Kidney (tissue), 22 donors: ENCODE measurements at places on chromosomes 7 and 10.
A peak's percentile ranks its signal among the peaks of the same experiment; 100 is the strongest.

DNA sequence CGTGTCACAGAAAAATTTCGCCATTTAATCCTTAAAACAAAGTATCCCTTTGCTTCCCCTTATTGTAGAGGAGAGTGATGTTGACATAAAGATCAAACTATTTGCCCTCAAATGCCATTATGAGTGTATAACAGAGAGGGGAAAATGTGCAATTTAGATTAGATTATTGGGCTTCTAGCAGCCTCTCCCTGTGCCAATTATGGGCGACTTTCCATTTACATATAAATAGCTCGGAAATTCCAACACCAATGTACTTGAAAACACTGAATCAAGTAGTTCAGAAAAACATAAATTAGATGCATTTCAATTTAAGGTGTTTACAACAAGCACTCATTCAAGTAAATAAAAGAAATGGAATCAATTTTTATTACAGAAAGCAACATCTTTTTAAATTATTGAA lies 64.6 kb upstream of the LRRN3 start:
- no peak for DNase-seq

- peak; percentile 84 for DNase-seq
Observed at GRCh38 chr7:158432369-158433341, 155.0 kb downstream of the PTPRN2 start.

DNA sequence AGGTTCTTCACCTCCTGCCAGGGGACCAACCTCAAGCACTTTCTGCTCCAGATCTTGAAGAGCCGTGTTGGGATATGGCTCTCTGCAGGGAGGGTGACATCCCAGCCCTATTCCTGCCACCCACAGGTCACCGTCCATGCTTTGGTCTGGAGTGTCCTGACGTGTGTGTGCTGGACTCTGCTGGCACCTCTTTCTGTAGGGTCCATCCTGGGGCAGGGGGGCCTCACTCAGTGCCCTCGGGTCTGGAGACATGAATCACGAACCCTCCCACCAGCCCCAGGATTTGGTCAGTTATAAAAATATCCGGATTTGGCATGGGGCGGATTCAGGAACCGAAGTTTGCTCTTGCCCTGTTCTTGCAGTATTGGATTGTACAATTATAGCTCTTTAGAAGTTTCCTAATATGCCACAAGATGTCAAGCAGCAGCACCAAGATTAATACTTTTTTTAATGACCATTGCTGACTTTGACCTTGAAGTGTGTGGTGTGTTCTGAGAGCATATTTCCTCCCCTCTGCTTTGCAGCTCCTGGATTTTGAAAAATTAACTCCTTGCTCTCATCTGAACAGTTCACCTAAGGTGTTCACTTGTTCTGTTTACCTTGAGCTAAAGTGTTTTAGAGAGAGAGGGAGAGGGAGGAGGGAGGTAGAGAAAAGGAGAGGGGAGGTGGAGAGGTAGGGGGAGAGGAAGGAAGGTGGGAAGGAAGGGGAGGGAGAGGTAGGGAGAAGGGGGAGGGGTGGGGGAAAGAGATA lies 95.4 kb upstream of the SHH start:
- DNase-seq, result peak; percentile 25

DNA sequence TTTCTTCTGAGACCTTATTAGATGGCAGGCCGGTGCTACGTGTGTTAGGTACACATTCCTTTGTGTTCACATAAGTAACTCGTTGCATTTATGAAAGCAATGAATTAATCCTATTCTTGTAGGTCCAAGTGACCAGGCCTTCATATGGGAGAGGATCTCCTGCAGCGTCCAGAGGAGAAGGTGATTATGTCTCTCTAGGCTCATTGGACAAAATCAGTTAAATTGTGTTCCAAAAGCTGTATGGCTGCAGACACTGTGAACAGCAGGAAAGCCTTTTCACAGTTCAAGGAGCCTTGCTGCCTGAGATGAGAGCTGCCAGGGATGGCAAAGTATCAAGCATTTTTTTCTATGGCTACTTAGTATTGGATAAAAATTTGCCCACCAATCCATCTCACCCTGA lies 433.1 kb upstream of the FZD8 start:
- no peak for DNase-seq

DNA sequence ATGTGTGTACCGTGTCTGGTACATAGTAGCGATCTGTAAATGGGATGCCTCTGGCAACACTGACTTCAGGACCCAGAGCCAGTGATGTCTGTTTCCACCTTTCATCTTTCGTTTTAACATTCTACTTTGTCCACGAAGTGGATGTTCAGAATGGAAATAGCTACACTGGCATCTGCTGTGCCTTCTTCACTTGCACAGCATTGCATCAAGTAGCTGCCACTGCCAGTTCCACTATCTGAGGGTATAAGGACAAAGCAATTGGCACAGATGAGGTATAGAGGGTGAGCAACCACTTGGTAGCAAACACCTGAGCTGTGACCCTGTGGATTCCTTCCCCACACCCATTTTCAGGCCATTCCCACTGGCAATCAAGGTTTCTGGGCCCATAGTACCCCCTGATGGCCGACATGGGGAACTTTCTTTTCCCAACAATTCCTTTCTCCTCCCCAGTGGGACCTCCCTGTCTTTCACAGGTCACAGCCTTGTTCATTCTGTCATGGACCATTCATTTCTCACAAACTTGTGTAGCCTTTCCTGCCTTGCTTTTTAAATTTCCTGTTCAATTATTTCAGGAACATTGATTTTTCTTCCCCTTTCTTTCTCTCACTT lies 4.0 kb downstream of the ITGA8 start:
- DNase-seq, result peak; percentile 52

GRCh38 chr10:24465124-24465874 lies 256.4 kb downstream of the KIAA1217 start:
- no peak for DNase-seq

GRCh38 chr10:133135116-133135465 lies 24.9 kb upstream of the KNDC1 start:
- DNase-seq, result no peak

- peak; percentile 74 for DNase-seq
Observed at GRCh38 chr7:79176859-79177477, 276.5 kb downstream of the MAGI2 start.

- DNase-seq, result no peak
Observed at GRCh38 chr7:21160401-21160800, 267.5 kb upstream of the SP4 start.

DNA sequence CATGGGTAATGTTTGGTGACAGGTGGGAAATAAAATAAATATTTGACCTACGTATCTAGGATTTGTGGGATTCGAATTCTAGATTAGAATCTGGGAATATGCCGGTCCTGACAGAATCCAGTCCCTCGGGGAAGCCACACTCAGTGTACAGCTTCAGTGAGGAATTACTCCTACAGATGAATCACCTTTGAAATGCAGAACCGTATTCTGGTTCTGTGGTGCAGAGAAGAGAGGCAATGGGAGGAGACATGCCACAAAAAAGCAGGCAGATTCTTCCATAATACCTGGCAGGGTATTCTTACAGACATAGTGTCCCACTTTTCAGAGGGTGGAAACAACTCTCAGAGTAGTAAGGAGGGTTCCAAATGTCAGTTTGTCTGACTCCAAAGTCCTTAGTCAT lies 286.9 kb downstream of the SORCS1 start:
- no peak for DNase-seq

DNA sequence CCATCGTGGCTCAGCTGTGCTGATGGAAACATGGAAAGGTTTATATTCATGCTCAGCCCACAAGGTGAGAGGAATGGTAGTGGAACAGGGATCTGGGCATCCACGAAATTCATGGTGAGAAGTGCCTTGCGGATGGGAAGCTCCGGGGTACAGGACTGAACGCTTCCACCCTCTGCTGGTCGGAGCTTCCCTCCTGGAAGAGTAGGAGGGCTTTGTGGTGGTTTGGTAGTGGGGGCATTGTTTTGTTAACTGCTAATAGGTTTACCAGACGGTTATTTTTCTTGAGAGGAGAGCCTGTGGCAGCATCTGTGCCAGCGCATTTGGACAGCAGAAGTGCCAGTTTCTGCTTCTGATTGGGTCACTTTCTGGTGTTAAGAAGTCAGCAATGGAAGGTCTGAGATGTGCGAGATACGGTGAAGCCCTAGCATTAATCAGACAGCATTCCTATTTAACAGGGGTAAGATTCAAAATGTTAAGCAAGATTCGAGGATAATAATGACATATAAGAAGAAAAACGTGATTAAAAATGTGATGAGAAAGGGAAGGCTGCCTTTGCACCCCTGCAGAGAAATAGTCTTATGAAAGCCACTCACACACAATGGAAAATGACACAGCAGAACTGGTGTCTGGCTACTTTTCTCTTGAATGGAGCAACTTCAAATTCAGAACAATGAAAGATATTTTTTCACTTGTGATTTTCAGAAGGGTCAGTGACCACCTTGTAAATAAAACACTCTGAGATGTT lies 17.7 kb downstream of the ABCA13 start:
- peak; percentile 37 for DNase-seq

DNA sequence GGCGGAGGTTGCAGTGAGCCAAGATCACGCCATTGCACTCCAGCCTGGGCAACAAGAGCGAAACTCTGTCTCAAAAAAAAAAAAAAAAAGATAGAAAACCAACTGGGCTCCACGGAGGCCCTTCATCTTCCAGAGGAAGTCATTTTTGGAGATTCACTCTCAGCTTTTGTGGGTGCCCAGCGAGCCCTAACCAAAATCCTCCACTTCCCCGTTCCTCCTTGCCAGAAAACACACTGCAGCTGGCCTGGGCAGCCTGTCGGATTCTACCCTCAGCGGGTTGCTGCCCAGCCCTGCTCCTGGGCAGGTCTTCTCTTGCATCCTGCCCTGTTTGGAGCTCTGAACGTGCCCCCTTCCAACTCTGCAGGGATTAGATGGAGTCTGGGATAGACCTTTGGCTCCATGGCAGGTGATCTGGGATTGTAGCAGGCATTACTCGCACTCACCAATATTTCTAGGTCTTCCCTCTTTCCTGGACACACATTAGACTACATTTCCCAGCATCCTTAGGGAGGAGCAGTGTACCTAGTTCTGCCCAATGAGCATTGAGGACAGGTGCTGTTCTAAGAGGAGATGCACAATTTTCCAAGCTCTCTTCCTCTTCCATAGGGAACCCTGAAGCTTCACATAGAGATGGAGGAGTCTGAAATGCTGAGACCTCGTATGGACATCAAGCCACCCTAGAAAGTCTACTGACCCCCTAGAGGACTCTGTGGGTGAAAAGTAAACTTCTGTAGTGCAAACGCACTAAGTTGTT lies 4.6 kb downstream of the GRID2IP start:
- no peak for DNase-seq

- DNase-seq, result no peak
Observed at GRCh38 chr10:33315891-33316290, 18.6 kb downstream of the NRP1 start.

GRCh38 chr7:33221390-33221789 lies 92.0 kb downstream of the BBS9 start:
- DNase-seq, result no peak

DNA sequence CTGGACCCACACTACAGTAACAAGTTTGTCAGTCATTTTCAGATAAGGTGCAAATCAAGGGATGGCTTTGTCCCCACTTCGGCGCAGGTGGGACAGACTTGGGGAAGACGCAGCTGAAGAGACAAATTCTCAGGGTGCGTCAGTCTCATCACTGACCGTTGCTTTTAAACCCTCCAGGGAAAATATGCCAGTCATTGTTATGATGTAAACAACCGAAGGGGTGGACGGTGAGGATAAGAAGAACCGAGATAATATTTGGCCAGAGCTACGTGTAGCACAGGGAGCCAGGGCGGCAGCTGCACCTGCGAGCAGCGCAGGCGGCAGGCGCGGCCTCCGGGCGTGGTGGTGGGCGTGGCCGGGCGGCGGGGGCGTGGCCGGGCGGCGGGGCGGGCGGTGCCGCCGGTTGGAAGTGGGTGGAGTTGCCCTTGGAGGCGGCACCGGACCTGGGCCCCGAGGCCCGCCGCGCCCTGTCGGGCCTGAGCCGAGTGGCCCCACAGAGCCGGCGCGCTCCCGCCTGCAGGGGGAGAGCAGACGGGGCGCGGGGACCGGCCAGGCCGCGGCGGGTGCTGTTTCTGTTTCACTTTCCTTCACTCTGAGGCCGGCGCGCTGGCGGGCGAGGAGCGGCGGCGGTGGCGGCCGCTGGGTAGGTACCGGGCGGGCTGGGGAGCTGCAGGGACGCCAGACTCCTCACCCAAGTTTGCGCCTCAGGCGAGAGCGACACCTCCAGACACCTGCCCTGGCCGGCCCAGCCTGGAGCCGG lies at the start of gene PCGF5:
TSS of gene PCGF5 (plus strand) at position 470 of the 760 bp plus-strand sequence. CDS start 2,209 bp downstream, outside the sequence.
- DNase-seq, result peak; percentile 94

GRCh38 chr10:103457176-103457712 lies 1.5 kb downstream of the CALHM1 start:
- no peak for DNase-seq

GRCh38 chr10:87600581-87600980 lies 59.1 kb upstream of the PAPSS2 start:
- no peak for DNase-seq

DNA sequence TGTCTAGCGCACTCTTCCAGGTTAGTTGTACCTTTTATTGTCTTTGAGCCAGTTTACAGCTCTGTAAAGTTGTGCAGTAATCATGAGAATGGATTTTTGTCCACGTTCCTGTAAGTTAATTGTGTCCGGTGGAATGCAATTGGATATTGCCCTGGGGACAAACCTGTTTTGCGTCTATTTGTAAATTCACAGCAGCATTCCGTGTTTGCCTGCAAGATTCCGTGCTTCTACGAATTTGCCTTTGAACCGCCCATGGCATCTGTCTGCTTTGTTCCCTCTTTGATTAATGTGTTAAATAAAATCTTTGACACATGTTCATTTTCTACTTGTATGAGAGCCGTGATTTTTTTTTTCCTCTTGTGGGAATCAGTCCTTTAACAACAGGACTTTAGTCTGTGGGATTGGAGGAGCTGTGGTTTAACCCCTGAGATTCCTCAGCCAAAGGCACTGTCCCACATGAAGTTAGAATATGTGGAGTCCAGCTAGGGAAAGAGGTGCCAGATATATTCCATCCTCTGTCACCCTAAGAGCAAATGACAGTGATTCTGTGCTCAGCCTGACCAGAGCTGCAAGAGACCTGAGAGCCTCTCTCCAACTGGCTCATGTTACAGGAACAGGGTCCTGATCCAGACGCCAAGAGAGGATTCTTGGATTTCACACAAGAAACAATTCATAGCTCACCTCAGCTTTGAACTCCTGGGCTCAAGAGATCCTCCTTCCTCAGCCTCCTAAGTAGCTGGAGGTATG lies 126.3 kb downstream of the COL26A1 start:
- DNase-seq, result peak; percentile 64

DNA sequence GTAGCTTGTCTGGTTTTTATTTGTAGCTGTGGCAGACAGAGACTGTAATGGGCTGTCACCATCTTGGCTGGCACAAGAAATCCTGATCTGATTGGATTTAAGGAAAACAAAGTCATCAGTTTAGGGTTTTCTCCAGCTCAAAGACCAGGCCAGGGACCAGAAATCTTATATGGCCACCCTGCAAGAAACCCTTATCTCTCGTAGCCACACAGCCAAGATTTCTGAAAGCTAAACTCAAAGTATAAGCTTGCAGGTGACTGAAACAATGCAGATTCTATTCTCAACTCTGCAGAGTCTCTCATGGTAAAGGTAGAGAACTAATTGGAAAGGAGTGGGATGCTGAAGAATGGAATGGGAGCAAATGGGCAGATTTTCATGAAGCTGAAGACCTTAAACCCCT lies 3.2 kb upstream of the ASB13 start:
- DNase-seq, result no peak

GRCh38 chr10:109593682-109594081 lies 329.6 kb downstream of the XPNPEP1 start:
- no peak for DNase-seq

GRCh38 chr10:77349226-77349625 lies 288.4 kb downstream of the KCNMA1 start:
- DNase-seq, result no peak

GRCh38 chr10:52682766-52683165 lies 89.8 kb downstream of the MBL2 start:
- no peak for DNase-seq

- no peak for DNase-seq
Observed at GRCh38 chr7:22771872-22772228, 44.9 kb downstream of the IL6 start.
